ENCODE measurements at places on chromosomes 13 and 19.

DNA sequence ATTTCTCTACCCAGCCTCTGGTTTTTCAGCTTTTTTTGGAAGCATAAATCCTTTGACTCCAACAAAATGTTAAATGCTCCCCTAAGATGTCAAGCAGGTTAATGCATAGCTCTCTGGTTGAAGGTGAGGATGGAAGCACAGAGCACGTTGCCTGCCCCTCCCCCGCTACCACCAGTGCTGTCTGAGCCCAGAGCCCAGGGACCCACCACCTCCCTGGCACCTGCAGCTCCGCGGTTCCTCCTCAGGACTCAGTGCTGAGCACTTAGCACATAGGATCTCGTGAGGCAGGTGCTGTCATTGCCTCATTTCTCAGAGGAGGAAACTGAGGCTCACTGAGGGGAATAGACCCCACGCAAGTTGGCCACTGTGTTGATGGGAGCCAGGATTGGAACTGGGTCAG is 48.6 kb downstream of the DPF1 start:
- DNase-seq, result no peak

GRCh38 chr13:45194081-45194939 is 6.5 kb downstream of the KCTD4 start:
- DNase-seq, result peak; percentile 26

GRCh38 chr13:36163809-36164308 is 32.7 kb upstream of the DCLK1 start:
- peak; percentile 8 for DNase-seq

GRCh38 chr19:11887234-11887610 is 360 bp upstream of the ZNF69 start:
- DNase-seq, result no peak

GRCh38 chr19:16825312-16826052 is 3.7 kb upstream of the SIN3B start:
- DNase-seq, result peak; percentile 94

GRCh38 chr19:28553005-28553404 is 659.9 kb downstream of the UQCRFS1 start:
- DNase-seq, result peak; percentile 2

- DNase-seq, result no peak
These were observed 11.5 kb upstream of the CLASRP start for GRCh38 chr19:45027371-45027770.

DNA sequence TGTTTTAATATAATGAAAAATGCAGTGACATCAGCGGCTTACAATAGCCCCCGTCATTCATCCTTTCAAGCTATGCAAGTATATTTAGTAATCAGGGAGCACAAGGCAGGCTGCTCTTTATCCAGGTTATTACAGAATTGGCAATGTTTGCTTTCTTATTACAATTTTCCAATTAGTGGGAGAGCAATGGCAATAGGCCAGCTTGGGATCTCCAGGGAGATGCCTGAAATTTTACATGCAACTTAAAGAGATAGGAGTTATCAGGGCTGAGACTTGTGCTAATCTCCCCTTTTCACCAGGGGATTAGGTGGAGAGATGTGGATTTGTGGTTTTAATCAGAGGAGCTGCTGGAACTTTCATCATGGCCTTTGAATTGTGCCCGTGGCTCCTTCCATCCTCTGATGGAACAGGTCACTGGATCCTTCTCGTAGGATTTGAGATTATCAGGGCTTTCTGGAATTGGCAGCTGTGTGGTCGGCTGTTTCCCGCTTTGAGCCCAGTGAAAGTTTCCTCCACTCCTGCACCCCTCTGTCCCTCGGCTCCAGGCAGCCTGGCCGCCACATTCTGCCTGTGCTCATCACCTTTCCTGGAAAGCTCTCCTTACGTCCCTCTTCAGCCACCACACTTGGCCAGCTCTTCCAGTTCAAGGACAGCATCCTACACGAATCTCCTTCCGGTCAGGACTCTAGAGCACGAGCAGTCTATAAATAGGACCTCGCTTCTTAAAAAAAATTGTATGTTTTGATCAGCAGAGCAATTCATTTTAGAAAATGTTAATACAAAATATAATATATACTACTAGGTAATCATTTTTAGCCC is 47.0 kb downstream of the CBY2 start:
- DNase-seq, result no peak

- DNase-seq, result no peak
These were observed 37.1 kb downstream of the PBX4 start for GRCh38 chr19:19581391-19581790.

DNA sequence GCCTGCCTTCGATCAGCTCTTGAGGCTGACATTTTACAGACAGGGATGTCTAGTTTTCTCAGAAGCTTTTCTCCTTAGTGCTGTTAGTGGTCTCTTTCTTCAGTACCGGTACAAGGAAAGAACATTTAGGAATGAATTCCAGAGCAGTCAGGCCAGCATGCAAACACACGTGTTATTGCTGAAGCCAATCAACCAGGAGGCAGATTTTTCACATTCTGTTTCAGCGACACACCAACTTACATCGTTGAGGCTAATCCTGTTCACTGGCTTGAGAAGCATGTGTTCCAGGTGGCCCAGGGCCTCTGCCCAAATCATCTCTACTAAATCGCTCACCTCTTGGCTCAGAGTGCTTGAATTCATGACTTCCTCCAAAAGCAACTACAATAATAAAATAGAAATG is 19.2 kb downstream of the PARP4 start:
- DNase-seq, result no peak

DNA sequence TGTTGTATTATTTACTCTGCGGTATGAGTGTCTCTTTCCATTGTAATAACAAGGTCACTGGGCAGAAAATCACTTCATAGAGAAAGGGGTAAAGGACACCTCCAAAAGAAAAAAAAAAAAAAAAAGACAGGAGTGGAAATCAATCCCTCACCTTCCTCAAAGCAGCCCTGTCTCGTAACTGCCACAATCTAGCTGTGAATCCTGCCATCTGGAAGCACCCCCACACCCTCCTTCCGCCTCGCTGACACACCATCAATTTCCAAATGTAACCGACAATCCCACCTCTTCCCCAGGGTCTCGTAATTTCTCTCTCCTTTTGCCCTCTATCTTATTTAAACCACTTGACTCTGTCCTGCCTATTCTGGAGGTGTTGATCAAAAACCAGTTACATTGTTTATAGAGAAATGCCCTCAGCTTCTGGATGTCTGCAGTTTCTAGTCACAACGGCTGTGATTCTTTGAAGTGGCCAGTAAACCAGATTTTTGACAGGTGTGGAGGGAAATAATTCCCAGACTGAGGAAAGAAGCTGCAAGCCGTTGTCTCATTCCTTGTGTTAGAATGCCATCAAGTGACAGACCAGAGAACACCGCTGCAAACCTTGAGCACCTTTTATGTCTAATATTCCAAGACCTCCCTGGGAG is 9.1 kb upstream of the POP4 start:
- peak; percentile 57 for DNase-seq

- DNase-seq, result no peak
These were observed 14.0 kb downstream of the IRGC start for GRCh38 chr19:43729919-43730318.

DNA sequence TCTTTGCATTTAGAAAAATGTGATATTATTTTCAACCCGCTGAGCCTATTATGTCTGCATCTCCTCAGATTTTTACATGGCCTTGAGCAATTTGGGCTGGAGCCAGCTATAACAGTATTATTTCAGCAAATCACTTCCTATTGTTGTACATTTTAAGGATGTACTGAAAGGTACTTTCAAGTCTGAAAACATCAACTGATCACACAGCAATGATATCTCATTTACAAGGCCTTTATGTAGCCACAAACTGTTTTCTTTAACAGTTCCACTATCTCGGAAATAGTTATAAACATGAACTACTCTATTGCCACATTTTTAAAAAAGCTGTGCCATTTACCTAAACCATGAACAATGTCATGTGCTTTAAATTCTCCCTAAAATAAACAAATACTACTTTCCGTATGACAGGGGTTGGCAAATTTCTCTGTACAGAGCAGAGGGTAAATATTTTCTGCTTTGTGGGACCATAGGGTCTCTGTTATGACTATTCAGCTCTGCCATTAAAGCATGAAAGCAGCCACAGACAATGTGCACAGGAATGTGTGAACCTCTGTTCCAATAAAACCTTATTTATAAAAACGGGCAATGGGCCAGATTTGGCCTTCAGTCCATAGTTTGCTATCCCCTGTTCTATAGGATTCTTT is 560.4 kb downstream of the GPC6 start:
- no peak for DNase-seq

GRCh38 chr19:5126498-5127223 is 157.7 kb downstream of the KDM4B start:
- no peak for DNase-seq

DNA sequence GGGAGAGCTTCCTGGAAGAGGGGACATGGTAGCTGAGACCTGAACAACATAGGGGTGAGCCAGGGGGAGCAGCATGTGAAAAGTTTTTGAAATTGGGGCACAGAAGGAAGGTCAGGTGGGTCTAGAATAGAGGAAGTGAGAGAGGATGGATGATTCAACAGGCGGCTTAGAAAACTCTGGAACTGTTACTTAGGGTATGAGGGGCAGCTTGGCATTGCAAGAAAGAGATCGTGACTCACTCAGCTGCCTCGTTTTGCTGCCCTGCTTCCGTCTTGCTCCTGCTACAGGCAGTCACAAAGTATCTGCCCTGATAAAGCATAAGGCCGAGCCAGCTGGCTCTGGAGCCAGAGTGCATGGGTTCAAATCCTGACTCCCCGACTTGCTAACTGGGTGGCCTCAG is 1.3 kb upstream of the CEACAM20 start:
- peak; percentile 61 for DNase-seq

DNA sequence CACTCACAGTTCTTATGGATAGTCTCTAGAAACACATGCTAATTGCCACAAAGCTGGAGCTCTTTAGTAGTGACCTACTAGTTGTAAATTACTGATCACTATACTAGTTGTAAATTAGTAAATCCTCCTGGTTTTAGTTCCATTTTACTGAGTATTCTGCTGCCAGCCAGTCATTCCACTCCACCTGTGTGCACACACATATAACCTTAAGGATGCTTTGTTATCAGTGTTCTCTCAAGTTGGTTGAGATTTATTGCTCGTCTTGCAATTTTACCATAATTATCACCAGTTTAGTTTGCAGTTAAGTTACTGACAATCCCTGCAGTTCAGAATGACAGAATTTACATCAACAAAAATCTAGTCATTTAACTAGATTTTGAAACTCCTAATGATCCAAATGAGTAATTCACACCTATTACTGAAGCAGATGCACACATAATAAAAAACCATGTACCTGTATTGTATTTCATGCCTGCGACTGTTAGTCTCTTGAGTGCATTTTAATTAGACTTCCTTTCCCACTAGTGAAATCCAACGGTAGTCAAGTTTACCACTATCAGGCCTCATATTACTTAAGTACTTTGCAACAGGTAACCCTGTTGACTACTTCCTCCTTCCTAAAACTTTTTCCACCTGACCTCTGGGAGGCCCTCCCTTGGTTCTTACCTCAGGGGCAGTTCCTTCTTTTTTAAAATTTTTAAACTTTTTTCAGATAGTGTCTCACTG is 7.6 kb downstream of the TPT1 start:
- no peak for DNase-seq

- DNase-seq, result peak; percentile 24
These were observed 153.8 kb downstream of the DCT start for GRCh38 chr13:94325650-94326049.

DNA sequence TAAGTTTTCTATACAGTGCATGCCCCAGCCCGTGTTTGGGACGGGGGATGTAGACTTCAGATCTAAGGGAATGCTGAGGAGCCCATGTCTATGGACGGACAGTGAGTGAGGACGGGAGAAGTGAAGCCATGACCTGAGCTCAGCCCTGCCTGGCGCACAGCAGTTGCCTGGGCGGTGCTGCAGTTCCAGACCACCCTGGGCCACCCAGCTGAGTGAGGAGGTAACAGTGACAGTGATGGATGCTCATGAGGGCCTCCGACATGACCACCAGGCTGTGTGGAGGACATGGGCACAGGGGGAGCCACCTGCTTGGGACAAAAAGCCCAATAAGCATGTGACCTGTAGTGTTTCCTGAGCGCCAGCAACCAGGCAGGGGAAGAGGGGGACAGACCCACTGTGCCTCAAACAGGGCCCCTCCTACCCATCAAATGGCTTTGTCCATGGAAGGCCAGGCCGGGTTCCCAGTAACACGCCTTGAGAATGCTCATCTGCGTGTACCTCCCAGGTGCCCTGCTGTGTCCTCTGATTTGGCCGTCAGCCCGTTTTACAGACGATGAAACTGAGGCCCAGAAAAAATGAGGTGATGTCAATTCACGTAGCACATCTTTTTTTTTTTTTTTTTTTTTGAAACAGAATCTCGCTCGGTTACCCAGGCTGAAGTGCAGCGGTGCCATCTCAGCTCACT is 22.6 kb downstream of the NOSIP start:
- no peak for DNase-seq

- no peak for DNase-seq
These were observed 385.7 kb downstream of the DCT start for GRCh38 chr13:94093652-94094315.

GRCh38 chr13:37587236-37587635 is 11.3 kb downstream of the POSTN start:
- no peak for DNase-seq

GRCh38 chr19:4320419-4320818 is 16.0 kb downstream of the FSD1 start:
- DNase-seq, result no peak

DNA sequence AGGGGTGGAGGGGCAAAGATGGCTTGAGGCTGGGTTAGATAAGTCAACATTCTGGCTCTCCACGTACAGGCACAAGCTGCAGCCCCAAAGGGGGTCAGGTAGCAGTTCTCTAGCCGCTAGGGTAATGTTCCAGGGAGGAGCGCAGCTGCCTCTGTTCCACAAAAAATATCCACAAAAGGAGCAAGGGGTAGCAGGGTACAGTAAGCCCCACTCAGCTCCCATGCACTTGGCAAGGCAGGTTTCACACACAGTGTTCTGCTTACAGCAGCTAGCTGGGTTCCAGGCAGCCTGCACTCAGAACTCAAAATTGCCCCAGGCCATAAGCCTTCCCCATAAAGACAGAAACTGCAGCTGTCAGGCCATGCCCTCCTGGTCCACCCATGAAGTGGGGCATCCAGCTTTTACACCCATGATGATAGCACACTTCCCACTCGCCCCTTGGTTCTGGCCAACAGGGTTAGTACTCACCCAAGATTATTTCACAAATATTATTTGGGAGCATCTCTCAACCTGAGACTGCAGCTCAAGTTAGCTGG is 130.0 kb downstream of the CYSLTR2 start:
- DNase-seq, result peak; percentile 50

- no peak for DNase-seq
These were observed 283.0 kb downstream of the DNAJC15 start for GRCh38 chr13:43306372-43306771.

DNA sequence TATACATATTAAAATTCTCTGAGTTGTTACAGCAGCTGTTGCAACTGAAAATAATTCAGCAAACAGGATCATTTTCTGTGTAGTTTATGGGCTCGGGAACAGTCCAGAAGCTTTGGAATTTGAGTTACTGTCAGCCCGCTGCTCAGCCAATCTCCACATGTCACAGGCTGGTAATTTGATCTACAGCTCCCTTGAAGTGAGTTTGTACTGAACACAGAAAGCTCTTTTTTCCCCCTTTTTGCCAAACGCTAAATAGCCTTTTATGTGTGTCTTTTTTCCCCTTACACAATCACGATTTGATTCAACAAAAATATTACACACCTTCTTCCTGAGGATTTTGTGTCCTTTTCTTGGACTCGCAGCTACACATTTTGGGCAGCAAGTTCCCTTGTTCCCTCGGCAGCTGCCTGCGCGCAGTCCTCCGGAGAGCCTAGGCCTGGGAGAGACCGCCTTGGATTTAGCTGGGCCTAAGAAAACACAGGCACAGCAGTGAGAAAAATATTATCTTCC is 371.4 kb downstream of the KCNRG start:
- DNase-seq, result no peak

- DNase-seq, result no peak
These were observed 586.4 kb downstream of the LMO7 start for GRCh38 chr13:76222511-76222910.

GRCh38 chr13:108760129-108760528 is 130.7 kb downstream of the MYO16 start:
- DNase-seq, result no peak
